ENCODE measurements at places on chromosomes 5 and 9.

- DNase-seq, result no peak
These were observed 14.9 kb upstream of the TMEM38B start for GRCh38 chr9:105679257-105680022.

DNA sequence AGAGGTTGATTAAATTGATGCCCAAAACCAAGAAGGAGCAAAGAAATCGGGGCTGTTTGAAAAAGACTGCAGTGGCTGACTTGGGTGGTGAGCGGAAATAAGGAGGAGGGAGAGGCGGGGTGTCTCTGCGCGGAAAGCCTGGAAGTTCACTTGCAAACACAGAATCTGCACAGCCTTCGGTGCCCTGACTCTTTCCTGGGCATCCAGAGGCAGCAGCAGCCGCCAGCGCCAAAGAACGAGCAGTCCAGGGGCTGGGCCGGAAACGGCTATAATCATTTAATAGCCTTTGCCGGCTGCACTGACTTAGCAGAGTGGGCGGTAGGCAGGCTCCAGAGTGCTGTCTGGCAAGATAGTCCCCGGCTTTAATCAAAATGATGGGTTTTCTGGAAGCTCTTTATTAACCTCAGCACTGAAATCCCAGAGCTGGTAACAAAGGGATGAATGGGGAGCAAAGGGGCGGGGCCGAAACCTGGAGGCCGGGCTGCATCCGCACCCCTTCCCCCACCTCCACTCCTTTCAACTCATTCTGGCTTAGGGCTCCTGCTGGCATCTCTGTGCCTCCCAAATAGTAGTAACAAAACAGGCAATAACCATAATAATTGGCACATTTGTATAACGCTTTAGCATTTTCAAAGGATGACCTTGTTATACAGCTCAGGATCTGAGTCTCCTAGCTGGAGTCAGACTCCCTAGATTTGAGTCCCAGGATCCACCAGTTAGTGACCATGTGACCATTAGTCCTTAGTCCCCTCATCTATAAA lies 35.7 kb downstream of the PCDHAC2 start:
- DNase-seq, result no peak

GRCh38 chr5:88685591-88686541 lies 197.1 kb downstream of the MEF2C start:
- no peak for DNase-seq

- no peak for DNase-seq
These were observed 64.1 kb upstream of the SPOCK1 start for GRCh38 chr5:137563301-137563645.

- DNase-seq, result no peak
These were observed 102.5 kb downstream of the TLE4 start for GRCh38 chr9:79674052-79674777.

GRCh38 chr9:116072046-116072445 lies 81.5 kb upstream of the PAPPA start:
- no peak for DNase-seq

GRCh38 chr5:59125011-59125961 lies 542.4 kb downstream of the RAB3C start:
- DNase-seq, result no peak

DNA sequence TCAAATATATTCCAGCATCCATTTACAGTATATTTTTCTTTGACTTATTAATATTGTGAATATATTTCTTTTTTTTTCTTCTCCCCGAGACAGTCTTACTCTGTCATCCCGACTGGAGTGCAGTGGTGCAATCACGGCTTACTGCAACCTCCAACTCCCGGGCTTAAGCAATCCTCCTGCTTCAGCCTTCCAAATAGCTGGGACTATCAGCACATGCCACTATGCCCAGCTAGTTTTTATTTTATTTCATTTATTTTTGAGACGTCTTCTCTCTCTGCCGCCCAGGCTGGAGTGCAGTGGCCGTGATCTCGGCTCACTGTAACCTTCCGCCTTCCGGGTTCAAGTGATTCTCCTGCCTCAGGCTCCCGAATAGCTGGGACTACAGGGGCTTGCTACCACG lies 7.4 kb upstream of the GLIPR2 start:
- DNase-seq, result no peak

DNA sequence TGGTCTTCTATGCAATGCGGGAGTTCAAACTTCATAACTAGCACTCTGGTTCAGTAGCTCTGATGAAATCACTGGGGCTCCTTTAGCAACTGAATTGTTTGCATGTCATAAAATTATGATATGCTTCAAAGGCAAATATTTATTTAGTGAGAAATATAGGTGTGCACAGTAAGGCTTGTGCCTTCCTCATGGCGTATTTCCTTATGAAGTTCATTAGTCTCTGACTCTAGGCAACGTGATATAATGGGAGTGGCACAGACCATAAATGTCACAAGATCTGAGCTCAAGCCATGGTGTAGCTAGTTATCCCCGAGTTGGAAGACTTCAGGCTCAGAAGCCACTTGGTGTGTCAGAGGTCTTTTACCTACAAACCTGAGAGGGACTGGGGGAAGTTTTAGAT lies 35.5 kb downstream of the PIP5K1B start:
- no peak for DNase-seq

DNA sequence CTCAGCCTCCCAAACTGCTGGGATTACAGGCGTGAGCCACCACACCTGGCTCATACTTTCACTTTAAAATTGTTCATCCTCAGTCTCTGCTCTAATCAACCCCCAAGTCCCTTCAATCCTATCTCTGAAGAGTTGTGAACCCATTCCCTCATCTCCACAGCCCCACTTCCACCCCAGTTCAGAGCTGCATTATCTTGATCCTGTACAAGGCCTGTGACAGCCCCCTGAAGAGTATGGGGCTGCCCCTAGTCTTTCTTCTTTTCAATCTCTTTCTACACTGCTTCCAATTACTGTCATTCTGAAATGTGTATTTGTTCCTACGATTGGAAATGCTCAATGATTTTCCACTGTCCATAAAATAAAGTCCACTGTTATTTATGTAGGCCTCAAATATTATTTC lies 588.3 kb downstream of the RAB3C start:
- DNase-seq, result no peak

- no peak for DNase-seq
These were observed 20.4 kb downstream of the GNPDA1 start for GRCh38 chr5:141992349-141992963.

DNA sequence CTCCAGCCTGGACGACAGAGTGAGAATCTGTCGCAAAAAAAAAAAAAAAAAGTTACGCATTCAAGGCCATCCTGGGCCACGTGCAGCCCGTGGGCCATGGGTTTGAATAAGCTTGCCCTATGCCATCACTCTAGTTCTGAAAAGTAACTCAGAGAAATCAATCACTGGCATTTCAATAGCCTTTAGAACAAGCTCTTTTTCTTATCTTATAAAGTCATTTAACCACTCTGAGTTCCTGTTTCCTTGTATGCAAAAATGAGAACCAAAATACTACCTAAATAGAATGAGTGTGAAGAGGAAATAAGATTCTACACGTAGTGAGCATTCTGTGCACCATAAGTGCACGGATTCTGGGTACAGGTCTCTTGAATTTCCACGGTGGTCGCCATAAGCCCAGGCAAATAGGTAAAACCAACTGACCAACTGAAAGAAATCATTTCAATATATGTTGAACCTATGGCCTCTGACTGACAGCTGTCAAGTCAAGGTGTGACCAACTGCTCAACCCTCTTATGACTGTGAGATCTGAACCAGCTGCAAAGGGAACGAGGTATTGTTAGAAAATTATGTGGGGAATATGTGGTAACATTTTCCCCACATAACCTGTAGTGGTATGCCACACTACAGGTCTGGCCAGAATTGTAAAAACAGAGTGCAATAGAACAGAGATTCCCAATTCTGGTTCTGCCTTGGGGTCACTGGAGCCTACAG lies 143.9 kb upstream of the LHFPL2 start:
- DNase-seq, result no peak

- no peak for DNase-seq
These were observed 46.2 kb downstream of the NTNG2 start for GRCh38 chr9:132207839-132208615.

GRCh38 chr5:35816881-35817521 lies 39.7 kb upstream of the IL7R start:
- no peak for DNase-seq

DNA sequence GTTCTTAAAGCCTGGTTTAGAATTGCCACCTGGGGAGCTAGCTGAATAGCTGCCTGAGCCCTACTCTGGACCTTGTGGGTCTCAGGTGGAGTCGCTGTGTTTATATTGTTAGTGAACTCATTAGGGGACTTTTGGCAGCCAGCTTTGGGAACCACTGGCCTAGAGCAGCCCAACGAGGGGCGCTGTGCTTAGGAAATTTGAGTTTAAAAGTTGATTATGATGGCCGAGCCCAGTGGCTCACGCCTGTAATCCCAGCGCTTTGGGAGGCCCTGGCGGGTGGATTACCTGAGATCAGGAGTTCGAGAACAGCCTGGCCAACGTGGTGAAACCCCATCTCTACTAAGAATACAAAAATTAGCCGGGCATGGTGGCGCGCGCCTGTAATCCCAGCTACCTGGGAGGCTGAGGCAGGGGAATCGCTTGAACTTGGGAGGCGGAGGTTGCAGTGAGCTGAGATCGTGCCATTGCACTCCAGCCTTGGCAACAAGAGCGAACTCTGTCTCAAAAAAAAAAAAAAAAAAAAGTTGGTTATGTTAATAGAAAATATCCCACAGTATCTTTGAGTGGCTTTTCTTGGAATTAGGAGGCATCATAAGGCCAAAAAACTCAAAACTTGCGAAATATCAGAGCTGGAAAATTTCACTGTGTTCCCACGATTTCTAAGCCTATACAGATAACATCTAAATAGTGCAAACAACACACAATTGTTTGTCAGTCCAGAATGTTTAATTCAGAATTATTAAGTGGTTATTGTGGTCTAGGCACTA lies 809 bp downstream of the MCCC2 start:
- no peak for DNase-seq

DNA sequence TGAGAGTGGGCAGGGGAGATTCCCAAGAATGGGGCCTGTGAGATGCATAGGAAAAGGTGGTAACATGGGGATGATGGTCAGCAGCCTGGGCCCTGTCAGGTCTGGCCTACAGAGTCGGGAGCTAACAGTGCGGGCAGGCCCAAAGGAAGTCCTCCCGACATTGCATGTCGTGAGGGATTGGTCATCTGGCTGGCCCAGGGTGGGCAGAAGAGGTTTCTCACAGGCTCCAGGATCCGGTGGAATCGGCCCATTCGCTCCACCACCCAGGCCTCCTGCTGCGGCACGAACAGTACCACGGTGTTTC lies 514 bp downstream of the STOML2 start:
- DNase-seq, result no peak

- no peak for DNase-seq
These were observed 30.8 kb downstream of the ADAMTSL1 start for GRCh38 chr9:18504707-18505106.

DNA sequence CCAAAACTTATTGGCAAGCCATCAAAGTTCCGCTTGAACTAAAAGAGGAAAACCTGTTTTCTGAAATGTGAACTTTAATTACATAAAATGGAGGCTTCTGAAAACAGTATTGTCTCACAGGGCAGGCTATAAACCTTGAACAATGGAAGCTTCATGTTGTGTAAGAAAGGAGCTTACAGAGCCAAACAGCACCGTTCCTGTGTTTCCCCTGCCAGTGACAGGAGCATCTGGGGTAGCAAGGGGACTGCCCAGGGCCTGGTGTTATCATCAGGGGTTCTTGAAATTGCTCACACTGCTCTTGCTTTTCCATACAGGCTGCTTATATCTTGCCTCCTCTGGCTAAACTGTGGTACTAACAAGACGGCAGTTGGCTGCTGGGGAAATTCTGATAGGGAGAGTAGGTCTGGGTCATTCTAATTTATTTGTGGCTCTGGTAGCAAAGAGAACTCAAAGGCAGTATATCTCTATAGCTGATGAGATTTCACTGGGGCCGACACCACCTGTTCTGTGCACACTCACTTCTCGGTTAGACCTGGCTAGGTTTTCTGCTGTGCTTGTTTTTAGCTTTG lies 40.4 kb downstream of the BASP1 start:
- DNase-seq, result no peak

- DNase-seq, result no peak
These were observed 29.9 kb upstream of the DMRTA1 start for GRCh38 chr9:22416692-22417060.

DNA sequence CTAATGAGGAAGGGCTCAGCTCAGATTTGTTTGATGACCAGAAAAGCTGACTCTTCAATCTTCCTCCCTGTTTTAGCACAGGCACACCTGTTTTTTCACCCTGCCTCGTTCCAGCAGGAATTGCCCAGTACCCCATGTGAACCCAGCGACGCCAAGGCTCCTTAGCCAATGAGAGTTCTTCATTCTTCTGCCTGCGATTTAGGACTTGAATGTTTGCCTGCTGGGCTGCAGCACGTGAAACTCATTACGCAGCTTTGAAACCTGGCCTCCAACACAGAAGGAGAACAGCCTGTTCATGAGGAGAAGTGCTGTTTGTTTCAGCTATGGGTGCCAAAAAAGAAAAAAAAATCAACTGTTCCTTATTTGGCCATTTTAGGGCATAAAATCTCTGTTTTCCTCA lies 315.5 kb downstream of the TRPM3 start:
- DNase-seq, result no peak

GRCh38 chr9:122122903-122123632 lies 30.0 kb upstream of the TTLL11 start:
- DNase-seq, result no peak

DNA sequence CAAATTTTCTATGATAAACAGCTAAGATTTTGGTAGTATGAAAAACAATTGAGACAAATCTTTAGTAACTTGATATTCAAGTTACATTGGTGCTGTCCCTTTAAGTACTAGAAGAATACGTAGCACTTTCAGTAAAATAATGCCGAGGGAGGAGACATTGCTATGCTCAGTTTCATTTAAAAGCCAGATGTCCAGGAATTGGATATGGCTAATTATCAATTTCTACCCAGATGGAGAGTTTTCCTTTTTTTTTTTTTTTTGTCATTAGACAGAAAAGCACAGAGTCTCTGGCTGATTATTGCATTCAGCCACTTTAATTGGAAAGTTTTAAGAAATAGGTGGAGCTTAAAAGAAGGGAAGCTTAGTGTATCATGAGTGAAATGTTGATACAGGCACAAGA lies 40.4 kb upstream of the APC start:
- no peak for DNase-seq
